ENCODE measurements at places on chromosomes 12 and 14.

DNA sequence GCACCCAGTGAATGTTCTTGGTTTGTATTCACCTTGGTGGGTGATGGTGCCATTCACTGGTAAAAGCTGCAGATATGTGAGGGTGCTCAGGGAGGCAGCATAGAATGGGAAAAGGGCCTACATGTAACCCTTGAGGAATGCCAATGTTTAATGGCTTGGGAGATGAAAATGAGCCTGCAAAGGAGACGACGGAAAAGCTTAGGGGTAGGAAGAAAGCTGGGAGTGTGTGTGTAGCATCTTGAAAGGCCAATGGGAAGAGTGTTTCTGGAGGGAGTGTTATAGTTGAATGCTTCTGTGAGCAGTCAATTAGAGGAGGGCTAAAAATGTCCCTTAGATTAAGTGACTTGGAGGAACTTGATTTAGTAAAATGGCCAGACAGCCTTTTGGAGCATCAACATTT is 24.9 kb downstream of the PPM1A start:
- no peak for DNase-seq

DNA sequence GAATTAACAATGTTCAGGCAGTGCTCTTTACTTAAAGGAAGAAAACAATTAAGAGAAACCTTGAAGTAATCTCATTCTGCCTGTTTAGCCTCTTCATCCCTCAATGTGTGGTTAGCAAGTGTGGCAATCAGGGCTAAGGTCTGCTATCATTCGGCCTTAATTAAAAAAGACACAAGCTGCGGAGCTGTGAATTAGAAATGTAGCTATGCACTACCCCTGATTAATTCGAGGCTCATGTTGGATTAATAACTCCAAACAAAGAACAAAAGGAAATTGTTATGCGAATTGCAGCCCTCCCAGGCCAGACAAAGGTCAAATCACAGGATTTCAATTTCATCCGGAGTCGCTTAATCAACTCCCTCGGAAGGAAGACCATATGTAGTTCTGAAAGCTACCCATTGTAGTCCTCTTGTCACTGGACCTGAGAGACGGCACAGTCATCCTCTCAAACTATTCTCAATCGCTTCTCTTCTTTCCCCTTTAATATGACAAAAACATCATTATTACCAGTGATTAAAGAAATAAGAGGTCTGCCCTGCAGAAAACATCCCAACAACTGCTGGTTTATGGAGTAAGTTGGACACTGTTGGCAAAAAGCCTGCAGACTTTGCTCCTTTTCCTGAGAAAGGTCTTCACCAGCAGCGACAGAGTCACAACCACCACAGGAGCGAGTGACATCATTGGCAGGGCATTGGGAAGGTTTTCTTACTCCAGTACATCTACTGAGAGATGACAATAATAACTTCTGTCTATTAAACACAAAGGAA is 71.1 kb upstream of the SOX5 start:
- no peak for DNase-seq

DNA sequence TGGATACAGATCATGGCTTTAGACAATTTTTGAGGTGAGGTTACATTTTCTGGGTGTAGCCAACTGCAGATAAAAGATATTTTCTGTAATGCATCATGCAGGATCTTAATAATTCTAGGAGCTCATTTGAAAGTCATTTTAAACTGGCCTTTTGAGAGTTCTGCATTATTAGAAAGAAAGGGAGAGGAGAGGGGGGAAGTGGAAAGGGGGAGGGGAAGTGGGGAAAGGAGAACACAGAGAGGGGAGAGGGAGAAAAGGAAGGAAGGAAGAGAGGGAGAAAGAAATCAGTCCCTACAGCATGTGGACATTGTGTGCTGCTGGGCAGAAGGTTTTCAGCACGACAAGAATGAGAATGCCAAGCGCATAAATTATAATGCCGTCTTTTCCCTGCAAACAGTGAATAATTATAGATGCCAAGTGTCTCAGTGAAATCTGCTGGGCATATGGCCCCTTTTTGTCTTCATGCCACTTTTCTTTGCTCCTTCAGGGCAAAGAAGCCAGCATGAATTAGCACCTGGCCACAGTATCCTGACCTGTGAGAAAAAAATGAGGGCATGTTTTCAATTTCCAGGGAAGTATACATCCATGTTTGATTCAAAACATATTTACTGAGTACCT is 22.7 kb upstream of the PPP2R5C start:
- no peak for DNase-seq

DNA sequence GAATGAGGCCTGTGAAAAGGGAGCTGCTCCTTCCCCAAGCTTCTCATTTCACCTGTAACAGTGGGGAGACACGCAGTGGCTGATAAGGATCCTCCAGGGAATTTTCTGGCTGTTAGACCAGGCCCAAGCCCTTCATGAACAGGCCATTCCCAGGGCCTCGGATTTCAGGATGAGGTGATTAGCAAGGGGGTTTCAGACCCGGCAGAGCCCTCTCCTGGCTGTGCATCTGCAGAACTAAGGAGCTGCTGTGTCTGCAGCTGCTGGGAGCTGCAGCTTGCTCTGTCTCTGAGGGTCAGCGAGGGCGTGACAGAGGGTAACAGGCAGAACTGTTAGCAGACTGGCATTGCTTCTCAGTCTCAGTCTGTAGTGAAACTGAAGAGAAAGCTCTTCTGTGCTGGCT is 110.4 kb downstream of the KCNA5 start:
- no peak for DNase-seq

- no peak for DNase-seq
Measured at GRCh38 chr14:90780519-90780918, 35.7 kb downstream of the TTC7B start.

DNA sequence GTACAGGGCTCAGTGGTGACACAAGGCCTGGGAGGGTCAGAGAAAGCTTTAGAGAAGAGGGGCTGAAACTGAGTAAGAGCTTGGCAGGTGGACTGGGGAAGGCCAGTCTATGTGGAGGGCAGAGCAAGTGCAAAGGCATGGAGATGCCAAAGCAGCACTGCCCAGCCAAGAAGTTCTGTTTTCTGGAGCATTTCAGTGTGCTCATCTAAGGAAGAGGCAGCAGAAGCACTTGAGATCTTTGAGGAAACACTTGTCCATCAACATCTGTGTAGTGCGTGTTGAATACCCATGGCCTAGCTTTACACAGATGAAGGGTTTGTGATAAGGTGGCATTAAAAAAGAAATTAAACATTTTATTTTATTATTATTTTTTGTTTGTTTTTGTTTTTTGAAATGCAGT is 52.8 kb downstream of the FOS start:
- DNase-seq, result no peak

DNA sequence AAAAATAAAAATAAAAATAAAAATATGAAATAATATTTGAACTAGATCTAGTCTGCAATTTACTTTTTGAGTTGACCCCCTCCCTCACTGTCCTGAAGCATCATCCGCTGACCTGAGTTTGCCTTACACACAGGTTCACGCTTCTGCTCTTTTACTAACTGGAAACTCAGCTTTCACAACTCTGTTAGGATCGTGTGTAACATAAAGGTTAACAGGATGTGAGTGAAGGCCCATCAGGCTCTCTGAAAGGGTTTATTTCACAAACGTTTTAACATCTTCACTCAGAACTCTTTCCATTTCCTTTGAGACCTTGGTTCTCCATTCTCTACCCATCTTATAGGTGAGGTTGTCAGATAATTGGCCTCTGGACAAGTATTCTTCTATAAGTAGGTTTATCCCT is 191.4 kb downstream of the FOXN3 start:
- DNase-seq, result no peak

GRCh38 chr14:51792809-51793208 is 67.6 kb upstream of the GNG2 start:
- DNase-seq, result no peak

DNA sequence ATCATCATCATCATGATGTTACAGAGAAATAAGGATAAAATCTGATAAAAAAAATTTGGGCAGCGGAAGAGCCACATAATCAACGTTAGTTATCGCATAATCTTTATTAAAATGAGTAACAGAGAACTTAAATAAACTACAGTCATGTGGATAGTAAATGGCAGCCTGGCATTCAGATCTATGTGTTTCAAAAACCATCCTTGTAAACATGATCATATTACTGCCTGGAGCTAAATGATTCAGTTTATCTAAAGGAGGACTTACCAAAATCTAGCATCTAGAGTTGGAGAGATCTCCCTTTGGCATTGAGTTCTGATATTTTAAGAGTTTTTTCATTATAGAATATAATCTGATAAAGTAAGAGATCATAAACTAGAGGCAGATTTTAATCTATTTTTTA is 200.1 kb upstream of the MGAT4C start:
- DNase-seq, result no peak

DNA sequence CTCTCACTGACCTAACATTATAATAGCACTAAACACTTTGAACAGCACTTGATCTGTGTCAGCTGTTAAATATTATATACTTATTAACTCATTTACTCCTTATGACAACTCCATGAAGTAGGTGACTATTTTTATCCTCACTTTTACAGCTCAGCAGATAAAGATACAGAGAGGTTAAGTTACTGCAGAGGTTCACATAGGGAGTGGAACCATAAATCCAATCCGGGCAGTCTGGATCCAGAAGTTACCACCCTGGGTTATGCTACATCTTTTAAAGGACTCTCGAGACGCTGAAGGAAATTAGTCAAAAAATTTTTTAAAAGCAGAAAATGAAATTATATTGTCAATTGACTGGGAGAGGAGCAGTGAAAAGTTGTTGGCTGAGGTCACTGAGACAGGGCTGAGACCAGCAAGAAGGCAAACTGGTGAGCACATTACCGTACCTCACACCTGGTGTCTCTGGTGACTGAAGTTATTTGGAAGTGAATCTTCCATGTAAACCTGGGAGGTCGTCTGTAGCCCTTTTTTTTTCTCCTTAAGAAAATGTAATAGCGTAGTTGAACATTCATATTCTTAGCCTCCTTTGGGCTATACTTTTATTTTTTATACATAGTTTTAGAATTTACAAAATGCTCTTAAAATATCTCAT is 1.2 kb upstream of the RIMKLB start:
- no peak for DNase-seq

- no peak for DNase-seq
Measured at GRCh38 chr12:121217761-121218160, 7.8 kb downstream of the P2RX4 start.

- DNase-seq, result no peak
Measured at GRCh38 chr14:32623300-32624093, 294.4 kb downstream of the AKAP6 start.

GRCh38 chr12:5665615-5666014 is 233.7 kb downstream of the NTF3 start:
- no peak for DNase-seq

All from ascending aorta (tissue), 2 donors.